Amygdala (tissue), 56 donors: ENCODE measurements at places on chromosomes 5 and 9.

- no peak for DNase-seq
These were observed 4.9 kb downstream of the SLC25A51 start for GRCh38 chr9:37899041-37899440.

- DNase-seq: no peak
These were observed 173.0 kb downstream of the PARP8 start for GRCh38 chr5:50839472-50839871.

GRCh38 chr5:2869471-2869870 is 118.0 kb upstream of the IRX2 start:
- DNase-seq: no peak

- no peak for DNase-seq
These were observed 179.3 kb downstream of the HINT1 start for GRCh38 chr5:130985776-130986175.
